ENCODE measurements at places on chromosomes 5 and 9.

DNA sequence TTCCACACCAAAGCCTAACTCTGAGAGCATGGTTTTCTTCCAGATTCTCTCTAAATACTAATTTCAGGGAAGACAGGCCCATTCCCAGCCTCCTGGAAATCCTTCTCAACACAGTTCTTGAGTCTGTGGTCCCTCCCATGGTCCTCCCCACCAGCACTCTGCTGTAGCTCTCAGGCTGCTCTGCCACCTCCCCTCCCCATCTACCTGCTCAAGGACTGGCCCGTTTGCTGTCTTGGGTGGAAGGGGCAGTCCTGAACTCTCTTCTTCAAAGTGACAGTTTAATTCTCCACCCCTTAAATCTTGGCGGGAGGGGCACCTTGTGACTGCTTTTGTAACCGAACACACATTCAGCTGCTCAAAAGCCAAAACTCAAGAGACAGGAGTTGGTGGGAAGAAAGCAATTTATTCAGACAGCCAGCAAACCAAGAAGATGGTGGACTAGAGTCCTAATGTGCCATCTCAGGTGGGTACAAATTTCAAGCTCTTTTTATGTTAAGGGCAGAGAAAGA is 7.6 kb upstream of the LCN15 start:
- DNase-seq: no peak

DNA sequence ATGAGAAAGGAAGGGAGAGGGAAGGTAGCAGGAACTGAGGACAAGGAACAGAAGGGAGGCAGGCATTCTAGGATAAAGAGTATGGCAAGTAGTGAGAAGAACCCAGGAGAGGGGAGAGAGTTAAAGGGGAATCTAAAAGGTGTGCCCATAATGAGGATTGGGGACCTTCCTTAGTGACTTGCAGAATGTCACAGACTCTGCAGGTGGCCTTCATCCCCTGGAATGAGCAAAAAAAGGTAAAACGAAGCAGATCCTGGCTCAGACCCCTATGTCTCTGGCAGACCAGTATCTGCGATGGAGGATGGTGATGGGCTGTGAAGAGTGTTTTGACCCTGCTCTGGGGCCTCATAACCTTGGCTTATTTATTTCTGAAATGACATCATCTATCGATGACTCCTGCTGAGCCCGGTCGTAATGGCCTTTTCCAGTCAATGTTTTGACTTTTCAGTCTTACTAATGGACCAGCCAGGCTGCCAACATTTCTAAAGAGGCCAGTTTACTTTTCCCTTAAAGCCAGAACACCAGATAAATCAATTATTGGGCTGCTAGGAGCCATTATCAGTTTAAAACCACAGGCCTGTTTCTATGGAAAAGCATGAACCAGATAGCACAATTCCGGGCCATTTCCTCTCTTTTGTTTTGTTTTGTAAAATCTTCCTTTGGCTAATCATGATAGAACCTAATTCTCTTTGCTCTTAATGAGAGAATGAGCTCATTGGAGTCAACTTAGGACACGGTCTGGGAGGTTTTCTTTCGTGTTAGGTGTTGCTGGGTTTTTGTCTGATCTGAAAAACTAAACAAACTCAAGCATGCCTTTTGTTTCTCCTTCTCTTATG is 3.1 kb downstream of the TMOD1 start:
- peak; percentile 40 for DNase-seq

DNA sequence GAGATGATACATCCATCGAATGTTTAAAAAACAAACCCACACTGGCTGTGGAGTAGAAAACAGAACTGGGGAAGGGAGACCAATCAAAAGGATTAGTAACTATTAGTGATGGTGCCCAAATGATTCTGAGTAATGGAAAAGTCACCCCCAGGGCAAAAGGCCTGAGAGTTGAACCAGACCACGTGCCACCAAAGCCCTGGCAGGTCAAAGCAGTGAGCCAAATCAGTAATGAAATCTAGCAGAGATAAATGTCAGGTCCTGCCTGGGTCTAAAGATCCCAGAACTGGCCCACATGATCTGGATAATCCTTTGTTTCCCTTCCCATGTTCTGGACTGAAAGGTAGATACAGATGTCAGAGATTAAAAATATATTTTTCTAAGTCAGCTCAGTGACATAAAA is 9.4 kb downstream of the OTULINL start:
- no peak for DNase-seq

DNA sequence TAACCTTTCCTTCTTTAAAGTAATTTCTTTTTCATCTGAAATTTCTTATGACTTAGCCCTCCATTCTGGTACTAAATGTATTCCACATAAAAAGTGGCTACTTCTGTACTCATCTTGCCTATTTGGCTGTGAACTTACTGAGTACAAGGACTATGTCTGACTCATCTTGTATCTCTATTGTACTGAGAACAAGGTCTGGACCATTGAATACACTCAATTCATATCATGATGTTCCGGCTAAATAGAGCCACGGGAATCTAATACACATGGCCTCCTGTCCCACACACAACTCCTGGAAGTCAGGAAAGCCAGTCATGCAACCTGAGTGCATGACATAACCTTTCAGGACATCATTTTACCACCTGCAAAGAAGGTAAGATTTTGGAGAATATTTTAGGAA is 203.9 kb downstream of the PLK2 start:
- DNase-seq: no peak

GRCh38 chr5:174553556-174553955 is 170.8 kb upstream of the MSX2 start:
- no peak for DNase-seq

DNA sequence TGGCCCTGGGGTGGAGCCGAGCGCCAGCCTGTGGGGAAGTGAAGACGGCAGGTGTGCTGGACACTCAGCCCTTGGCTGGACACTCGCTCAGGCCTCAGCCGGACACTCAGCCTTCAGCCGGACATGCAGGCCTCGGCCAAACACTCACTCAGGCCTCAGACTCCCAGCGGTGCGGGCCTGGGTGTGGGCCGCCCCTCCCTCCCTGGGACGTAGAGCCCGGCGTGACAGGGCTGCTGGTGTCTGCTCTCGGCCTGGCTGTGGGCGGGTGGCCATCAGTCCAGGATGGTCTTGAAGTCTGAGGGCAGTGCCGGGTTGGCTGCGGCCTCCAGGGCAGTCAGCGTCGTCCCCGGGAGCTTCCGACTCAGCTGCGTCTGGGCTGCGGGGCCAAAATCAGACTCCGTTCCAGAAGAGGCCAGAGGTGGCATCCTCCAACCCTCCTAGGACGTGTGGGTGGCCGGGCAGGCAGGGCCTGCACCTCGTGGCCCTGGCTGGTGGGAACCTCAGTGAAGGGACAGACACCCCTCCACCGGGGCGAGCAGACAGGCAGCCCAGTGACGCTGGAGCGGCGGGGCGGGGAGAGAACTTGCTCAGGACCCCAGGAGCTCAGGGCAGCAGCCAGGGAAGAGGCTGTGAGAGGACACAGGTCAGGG is 28.4 kb downstream of the SLC6A18 start:
- no peak for DNase-seq

DNA sequence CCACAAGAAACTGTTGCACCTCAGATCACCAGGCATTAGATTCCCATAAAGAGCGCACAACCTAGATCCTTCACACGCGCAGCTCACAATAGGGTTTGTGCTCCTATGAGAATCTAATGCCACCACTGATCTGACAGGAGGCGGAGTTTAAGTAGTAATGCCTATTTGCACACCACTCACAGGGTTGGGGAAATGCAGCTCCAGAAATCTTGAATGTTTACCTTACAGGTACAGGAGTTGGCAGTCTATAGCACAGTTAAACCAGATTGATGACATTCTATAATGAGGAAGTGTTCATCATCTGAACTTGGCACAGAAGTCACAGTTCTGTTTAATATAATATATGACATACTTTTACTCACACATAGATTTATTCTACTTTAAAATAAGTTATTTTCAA is 732.2 kb upstream of the ZNF608 start:
- no peak for DNase-seq

- DNase-seq: no peak
These were observed 212.2 kb downstream of the SMARCA2 start for GRCh38 chr9:2227144-2227867.

DNA sequence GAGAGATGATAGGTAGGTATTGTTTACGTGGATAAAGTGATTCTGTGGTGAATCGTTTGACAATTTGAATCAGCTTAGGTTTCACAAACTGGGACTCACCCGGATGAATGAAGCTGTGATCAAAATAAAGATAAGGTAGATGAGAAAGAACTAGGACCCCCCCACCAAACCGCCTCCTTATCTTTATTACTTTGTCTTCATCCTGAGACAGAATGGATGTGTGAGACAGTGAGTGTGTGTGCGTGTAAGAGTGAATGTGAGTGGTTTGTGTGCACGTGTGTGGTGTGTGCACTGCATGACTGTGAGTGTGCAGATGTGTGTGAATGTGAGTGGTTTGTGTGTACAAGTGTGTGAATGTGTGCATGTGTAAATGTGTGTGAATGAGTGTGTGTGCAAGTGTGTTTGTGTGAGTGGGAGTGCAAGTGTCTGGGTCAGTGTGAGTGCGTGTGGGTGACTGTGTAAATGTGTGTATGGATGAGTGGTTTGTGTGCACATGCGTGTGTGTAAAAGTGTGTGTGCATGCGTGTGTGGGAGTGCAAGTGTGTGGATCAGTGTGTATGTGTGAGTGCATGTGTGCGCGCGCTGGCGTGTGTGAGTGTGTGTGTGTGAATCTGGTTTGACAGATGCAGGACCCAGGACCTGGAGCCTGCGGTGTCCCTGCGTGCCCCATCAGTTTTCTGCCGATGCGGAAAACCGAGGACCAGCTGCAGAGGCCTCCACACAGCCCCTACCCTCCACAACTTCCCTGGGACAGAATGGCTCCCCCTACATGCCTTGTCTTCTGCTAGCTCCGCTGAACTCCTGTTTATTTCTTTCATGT is 11.4 kb upstream of the ENG start:
- no peak for DNase-seq
